ENCODE measurements at places on chromosomes 3 and 15.
A peak's percentile ranks its signal among the peaks of the same experiment; 100 is the strongest.

DNA sequence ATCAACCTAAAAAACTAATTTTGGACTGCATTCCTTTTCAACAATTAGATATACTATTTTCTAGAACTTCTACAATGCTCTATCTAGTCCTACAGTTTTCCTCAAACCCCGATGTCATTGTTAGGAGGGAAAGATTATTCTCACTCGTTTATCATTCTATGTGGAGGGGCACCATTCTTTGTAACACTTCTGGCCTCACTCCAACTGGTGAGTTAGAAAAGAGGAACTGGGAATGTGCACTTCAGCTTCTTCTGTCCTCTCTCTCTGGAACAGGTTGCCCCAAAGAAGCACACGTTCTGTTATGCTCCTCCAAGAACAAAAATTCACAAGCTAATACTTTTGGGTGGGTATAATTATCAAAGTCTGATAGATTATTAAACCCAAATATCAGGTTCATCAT is 137.9 kb downstream of the UACA start:
- peak; percentile 90 for DNase-seq

GRCh38 chr15:94185547-94186236 is 45.7 kb upstream of the MCTP2 start:
- DNase-seq: no peak

DNA sequence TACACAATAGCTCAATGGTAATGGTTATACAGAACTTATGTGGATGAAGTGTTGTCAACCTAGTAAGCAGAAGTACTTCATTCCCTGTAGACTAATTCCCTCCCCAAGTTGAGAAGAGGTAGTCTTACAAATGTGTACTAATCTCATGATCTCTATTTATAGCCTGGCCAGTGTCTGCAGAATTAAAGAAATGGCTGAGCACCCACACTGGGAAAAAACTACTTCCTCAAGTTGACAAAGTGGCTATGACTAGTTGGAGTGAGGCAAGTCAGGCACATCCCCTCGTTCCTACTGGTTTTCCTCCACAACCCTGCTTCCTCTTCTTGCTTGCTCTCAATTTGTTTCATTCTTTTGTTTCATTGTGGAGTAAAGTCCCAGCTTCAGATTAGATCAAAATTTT is 566.7 kb upstream of the ZNF717 start:
- no peak for DNase-seq

- no peak for DNase-seq
These were observed 31.1 kb upstream of the SUCLG2 start for GRCh38 chr3:67685499-67685898.

DNA sequence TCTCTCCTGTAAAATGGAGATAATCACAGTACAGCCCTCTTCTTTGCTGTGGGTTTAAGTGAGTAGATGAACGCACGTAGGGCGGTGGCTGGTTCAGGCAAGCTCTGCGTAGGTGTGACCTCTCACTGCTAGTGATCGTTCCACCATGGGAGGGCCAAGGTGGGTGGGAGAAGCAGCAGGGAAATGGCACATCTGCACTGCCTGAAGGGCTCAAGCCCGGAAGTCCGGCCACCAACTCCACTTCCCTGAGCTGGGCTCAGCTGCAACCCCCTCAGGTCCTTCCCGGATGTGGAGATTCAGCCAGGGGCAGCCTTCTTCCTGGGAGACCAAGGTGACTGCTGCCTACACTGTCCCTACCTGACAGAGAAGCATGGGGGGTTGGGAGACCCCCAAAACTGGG is 102.9 kb downstream of the ADCY5 start:
- DNase-seq: no peak

DNA sequence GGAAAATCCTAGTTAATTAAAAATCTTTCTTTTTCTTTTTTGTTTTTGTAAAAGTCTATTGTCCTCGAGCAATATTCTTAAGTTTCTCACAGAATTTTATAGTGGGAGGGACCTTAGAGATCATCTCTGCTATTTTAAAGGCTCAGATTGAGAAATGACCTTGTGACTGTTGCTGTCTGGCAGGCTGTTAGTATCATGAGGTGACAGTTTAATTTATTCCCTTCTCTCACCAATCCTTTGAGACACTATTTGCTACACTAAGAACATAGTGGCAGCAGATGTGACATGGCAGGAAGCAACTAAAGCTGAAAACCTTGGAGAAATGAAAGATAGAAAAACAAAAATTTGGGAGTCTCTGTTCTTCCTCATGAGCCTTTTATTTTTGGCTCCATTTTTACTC is 24.9 kb downstream of the APPL1 start:
- DNase-seq: no peak

DNA sequence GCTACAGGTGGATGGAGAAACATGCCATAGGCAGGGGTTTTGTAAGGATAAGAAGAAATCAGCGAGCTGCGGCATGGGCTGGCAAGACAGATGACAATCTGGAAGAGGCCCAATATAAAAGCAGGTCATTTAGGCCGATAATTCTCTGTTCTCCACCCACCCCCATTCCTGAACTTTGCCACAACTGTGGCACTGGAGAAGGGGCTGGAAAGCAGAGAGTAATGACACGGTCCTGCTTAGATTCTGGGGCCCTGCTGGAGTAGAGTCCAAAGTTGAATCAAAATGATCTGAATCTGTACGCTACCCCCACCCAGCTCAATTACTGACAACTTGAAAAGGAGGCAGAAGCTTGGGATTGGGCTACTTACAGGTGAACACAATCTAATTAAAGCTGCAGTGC is 18.4 kb upstream of the BUB1B start:
- DNase-seq: no peak

GRCh38 chr15:88908123-88908522 is 5.1 kb downstream of the MFGE8 start:
- no peak for DNase-seq

GRCh38 chr3:39279745-39280517 is at the start of gene CX3CR1:
TSS of gene CX3CR1 (minus strand) at chr3:39280036. CDS start at chr3:39266509, 13,527 bp downstream.
- peak; percentile 56 for DNase-seq

GRCh38 chr3:37086918-37087317 is 87.5 kb downstream of the LRRFIP2 start:
- no peak for DNase-seq

DNA sequence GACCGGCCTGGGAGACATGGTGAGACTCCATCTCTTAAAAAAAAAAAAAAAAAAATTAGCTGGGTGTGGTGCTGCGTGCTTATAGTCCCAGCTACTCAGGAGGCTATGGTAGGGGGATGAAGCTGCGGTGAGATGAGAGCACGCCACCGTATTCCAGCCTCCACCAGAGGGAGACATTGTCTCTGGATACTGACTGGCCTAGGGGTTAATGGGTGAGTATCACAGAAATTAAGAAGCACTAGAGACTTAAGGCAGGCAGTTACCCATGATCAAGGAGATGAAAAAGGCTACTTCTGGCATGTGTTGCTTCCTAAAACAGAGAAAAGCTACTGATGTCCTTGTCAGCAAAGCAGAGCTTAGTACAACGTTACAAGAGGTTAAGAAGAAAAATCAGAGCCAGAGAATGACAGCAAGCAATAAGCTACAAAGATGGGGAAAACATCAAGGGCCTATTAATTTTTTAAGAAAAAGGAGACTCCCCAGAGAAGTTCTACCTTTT is 8.6 kb downstream of the TFRC start:
- peak; percentile 91 for DNase-seq

Measured in hematopoietic multipotent progenitor cell treated with erythropoietin and hydrocortisone succinate and interleukin-3 and kit ligand, for 4 days (in vitro differentiated cells).